ENCODE measurements at places on chromosomes 13 and 19. TPM values are rescaled to one million over a fixed set of nuclear protein-coding genes. Genes with fewer than 3 reads are reported as not detected.

The CEACAM16 gene
- not detected for total RNA-seq

The GRK1 gene
- total RNA-seq, result not detected

The THSD8 gene
- 2.4 TPM for total RNA-seq

The GNA15 gene
- 2.3 TPM for total RNA-seq

The NUFIP1 gene
- 4.0 TPM for total RNA-seq

The ZNF724 gene
- total RNA-seq, result 3.3 TPM

The TMC4 gene
- total RNA-seq, result 1.9 TPM

DNA sequence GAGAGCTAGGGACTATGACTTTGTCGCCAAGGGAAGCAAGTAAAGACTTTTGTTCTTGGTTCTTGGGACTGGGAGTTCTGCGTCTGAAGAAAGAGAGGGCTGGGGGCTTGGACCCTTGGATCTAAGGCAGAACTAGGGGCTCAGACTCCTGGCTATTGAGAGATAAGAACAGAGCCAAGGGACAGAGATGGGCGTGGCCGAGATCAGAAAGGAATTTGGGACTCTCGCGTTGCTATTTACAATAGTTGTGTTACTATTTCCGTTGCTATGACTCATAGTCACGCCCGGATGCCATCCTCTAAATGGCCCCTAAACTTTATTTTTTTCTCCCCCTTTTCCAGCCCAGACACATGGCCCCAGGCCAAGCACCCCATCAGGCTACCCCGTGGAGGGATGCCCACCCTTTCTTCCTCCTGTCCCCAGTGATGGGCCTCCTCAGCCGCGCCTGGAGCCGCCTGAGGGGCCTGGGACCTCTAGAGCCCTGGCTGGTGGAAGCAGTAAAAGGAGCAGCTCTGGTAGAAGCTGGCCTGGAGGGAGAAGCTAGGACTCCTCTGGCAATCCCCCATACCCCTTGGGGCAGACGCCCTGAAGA, 759 bp downstream of the PPP1R15A start:
- DNase-seq, result peak; percentile 82

DNA sequence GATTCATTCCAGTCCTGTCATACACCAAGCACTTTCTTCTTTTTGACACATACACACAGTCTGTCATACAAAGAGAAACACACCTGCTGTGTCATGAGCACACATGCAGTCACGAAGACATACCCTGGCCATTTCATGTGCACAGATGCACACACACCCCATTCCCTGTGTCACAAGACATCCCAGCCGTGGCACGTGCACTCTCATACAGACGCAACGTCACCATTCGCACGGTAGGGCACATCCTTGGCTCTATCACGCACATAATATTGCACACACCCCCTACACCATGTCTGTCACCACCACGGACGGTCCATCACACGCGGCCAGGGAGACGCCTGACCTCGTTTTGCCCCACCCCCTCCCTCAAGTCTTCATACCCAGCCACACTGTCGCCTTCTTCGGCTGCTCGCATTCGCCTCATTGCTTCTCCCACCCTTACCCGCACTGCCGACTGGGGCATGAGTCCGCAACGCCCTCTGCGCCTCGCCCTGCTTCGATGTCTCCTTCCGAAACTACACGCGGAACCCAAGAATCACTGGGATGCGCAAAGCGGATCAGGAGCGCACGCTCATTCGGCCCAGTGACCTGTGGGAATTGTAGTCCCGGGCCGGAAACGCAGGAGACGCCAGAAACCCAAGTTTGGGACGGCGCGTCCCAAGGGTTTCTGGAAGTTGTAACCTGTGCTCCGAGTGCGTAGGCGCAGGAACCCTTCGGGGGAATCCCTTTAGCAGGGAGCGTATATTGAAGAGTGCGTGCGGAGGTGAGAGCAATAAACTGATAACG, 6.8 kb upstream of the ZNF283 start:
- DNase-seq, result no peak

- no peak for DNase-seq
Observed at GRCh38 chr13:99976575-99976974, 5.0 kb upstream of the ZIC5 start.

DNA sequence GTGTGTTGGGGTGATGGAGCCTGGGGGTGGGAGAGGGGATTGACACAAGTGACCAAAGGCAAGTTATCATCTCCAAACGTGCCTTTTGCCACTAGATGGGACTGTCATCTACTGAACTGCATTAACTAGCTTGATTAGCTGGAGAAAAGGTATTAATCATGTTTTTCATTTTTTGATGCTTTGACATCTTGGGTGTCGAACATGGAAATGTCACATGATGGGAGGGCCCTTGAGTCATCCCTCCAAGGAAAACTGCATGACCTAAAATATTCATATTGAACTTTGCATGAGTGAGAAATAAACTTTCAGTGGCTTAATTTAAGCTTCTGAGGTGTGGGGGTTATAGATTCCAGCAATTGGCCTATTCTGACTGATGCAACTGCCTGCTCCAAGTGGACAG, 73.3 kb downstream of the ALOX5AP start:
- DNase-seq, result no peak

DNA sequence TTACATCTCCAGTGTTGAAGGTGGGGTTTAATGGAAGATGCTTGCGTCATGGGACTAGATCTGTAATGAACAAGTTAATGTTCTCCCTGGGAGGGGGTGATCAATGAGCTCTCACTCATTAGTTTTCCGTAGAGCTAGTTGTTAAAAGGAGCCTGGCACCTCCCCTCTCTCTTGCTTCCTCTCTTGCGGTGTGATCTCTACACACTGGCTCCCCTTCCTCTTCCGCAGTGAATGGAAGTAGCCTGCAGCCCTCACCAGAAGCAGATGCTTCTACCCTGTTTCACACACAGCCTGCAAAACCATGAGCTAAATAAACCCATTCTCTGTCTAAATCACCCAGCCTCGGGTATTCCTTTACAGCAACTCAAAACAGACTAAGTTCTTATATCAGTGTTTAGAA, 318.8 kb downstream of the SLITRK1 start:
- DNase-seq, result no peak

DNA sequence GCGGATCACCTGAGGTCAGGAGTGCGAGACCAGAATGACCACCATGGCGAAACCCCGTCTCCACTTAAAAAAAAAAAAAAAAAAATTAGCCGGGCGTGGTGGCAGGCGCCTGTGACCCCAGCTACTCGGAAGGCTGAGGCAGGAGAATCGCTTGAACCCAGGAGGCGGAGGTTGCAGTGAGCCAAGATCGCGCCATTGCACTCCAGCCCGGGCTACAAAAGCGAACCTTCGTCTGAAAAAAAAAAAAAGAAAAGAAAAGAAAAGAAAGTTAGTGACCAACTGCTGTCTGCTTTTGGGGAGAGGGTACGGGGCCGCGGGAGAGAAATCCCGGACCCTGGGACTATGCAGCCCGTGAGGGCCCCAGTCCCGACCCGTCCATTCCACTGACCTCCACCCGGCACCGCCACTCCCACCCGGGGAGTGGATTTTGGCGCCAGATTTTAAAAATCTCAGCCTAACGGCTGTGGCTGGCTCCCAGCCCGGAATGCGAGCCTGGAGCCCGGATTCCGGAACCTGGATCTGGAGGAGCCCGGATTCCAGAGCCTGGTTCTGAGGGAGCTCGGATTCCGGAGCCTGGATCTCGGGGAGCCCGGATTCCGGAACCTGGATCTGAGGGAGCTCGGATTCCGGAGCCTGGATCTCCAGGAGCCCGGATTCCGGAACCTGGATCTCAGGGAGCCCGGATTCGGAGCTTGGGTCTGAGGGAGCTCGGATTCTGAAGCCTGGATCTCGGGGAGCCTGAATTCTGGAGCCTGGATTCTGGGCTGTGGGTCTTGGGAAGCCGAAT, 6.1 kb upstream of the LMNB2 start:
- DNase-seq, result no peak

- peak; percentile 96 for DNase-seq
Observed at GRCh38 chr19:53467485-53468262, at the start of gene ZNF813. TSS of gene ZNF813 (plus strand) at chr19:53467733. CDS start at chr19:53483823, 16,090 bp downstream.

- DNase-seq, result no peak
Observed at GRCh38 chr19:30795727-30796126, 423.5 kb downstream of the ZNF536 start.

- no peak for DNase-seq
Observed at GRCh38 chr13:22141716-22142115, 470.8 kb downstream of the FGF9 start.

GRCh38 chr19:16564842-16565241, 7.4 kb downstream of the SLC35E1 start:
- DNase-seq, result no peak

- DNase-seq, result no peak
Observed at GRCh38 chr19:38284422-38284821, 19.6 kb upstream of the C19orf33 start.

Data from T-cell (primary cell).